CD4-positive, alpha-beta T cell treated with Interleukin-6 at 100 ng/mL for 8 hours (primary cell): ENCODE measurements at places on chromosomes 11 and 22.

- no peak for DNase-seq
Observed at GRCh38 chr11:123822032-123822431, 15.9 kb upstream of the OR6M1 start.

DNA sequence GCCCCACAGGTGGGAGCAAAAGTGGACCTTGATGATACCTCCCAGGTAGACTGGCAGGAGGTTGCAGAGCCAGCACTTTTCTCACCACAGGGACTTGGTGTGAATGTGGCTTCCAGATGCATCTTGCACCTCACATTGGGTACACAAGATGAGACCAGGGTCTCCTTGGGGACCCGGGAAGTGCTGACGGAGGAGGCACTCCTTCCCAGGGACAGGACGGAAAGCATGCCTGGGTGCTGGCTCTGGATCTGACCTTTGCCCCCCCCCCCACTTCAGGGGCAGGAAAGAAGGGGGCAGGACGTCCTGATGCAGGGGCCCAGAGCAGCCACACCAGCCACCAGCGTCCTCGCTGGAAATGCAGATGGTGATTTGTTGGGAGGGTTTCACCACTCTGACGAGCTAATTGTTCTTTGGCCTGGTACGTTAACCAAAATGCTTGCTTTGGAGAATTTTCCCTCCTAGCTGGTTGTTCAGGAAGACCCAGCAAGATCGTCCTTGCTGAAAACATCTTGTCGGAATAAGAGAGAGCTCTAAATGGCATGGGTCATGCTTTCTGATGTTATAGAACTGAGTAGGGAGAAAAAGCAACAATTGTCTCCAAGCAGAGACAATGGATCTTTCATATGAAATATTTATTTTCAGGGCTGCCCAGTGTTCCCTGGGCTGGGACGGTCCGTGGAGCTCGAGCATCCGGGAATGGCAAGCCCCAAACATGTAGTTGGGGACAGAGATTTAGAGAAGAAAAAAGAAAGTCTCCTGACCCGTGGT, 74.4 kb upstream of the PPARA start:
- DNase-seq, result no peak

- DNase-seq, result no peak
Observed at GRCh38 chr11:134014511-134014910, 54.4 kb upstream of the JAM3 start.

DNA sequence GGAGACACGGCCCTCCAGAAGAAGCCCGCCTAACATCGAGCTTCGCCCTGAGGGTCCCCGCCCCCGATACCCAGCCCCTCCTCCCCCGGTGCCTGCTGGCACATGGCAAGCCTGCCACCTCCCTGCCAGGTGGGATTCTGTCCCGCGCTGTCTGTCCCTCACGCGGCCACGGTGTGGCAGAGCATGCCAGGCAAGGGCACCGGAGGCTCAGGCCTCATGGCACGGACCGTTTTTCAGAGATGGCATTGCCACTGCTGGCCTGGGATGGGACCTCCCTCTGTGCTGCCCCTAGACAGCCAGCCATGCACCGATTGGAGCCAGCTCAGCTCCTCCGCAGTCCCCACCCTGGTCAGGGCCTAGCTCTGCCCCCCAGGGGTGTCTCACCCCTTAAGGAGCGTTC, 19.4 kb downstream of the MRPL23 start:
- DNase-seq, result no peak

- DNase-seq, result no peak
Observed at GRCh38 chr11:110833033-110833484, 120.8 kb upstream of the ARHGAP20 start.

DNA sequence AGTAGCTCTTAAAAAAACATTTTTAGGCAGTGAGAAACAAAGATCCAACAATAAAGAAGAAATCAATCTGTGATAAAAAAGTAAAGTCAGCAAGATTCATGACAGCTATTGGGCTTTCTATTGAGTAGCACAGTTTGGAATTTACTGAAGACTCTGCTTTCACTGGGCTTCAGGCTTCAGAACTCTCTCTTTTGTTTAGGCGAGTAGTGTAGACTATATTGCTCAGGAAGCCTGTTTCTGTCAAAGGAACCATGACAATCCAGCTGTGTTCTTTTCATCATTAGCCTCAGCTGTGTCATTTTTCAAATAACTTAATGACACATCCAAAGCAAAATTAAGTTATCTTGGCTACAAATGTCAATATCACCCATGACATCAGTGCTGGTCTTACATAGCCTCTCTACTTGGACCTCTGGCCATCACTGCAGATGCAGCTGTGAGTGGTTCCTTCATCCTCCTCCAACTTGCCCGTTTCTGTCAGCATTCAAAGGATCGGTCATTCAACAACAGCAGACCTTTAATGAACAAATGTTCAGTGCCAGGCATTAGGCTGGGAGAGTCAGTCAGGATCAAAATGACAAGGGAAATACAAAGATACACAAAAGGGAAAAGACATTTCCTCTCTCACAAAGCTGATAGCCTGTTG, 332.8 kb upstream of the MTNR1B start:
- no peak for DNase-seq

DNA sequence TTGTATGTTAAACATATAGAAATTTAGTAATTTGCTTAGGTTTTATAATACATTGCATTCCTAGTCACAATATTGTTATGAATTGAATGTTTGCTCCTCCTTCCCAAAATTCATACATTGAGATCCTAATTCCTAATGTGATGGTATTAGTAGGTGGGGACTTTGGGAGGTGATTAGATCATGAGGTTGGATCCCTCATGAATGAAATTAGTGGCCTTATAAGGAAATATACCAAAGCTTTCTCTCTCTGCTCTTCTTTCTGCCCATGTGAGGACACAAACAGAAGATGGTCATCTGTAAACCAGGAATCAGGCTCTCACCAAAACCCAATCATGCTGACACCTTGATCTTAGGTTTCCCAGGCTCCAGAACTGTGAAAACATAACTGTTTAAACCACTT, 41.3 kb upstream of the POU2AF2 start:
- DNase-seq, result no peak

DNA sequence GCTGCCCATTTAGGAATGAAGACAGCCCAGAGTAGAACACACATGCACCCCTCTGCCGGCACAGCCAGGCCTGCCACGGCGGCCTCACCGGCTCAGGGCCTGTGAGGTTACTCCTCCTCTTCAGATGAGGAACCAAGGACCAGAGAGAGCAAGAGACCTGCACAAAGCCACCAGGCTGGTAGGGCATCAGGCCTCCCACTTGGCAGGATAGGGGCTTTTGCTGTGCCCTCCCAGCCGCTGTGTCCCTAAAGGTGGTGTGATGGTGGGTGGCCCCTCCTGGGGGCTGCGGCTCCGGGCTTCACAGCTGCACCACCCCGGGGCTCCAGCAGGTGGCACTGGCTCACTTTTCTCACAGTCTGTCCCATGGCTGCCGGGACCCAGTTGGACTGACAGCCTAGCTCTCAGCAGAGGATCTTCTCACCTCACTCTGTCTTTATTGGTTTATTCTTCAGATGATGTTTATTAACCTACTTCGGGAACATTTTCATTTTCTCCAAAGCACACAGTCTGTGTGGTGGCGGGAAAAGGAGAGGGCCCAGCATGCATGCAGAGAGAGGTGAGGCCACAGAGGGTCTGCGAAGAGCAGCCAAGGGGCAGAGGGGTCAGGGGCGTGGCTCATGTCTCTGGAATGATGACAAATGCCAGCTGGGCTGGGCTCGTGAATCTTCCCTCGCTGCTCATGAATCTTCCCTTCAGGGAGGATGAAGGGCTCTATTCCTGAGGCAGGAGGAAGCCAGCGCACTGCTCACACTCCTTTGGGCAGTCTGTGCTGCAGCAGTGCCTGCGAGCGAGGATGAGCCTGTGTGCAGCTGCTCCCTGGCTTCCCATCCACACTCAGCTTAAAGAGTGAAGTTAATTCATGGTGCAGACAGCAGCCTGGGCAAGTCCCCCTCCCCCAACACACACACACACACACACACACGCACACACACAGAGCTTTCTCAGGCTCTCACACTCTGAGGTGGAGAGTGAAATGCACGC, 101.1 kb upstream of the PITPNB start:
- DNase-seq, result peak; percentile 40

GRCh38 chr11:115606498-115607220, 102.4 kb upstream of the CADM1 start:
- no peak for DNase-seq

GRCh38 chr22:17712441-17712840, 61.8 kb downstream of the BID start:
- no peak for DNase-seq

DNA sequence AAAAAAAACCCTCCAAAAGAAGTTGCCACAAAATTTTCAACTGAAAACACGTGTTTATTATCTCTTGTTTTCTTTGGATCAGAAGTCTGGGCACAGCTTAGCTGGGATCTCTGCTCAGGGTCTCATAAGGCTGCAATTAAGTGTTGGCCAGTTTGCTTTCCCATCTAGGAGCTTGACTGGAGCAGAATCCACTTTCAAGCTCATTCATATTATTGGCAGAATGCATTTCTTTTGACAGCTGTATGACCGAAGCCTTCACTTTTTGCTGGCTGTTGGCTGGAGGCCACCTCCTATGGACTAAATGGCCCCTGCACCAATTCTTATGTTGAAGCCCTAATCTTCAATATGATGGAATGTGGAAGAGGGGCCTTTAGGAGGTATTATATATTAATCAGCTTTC, 139.6 kb downstream of the DDX10 start:
- DNase-seq, result no peak

DNA sequence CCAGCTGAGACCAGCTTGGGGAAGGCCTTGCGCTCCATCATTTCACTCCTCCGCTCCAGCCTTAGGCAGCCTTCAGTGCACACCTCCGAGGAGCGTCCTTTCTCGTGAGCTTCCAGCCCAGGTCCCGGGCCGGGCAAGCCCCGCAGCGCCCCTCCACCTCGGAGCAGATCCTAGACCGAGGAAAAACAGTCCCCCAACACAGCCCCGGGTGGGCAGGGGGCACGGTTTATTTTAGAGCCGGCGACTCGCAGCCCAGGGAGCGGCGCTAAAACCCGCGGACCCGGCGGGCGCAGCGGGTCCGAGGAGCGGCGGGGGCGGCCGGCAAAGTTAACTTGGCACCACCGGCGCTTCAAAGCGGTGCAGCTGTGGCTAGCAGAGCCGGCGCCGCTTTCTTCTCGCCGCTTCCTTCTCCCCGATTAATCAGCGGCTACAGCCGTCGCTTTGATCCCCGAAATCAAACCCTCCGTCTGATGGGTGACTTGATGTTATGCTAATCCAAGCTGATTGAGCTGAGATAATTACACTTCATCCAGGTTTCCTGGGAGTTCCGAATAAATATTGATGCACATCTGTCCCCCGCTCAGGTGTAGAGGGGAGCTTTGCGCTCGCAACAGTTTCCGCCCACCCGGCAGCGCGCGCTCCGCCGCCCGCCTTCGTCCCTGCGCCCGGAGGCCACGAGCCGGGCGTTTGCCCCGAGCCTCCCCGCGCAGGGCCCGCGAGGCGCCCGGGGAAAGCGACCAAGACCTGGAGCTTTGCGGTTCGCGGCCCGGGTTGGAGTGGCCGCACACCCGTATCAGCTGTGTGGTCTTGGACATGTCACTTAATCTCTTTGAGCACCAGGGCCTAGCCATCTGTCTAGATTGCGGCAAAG, 192.7 kb downstream of the BUD13 start:
- no peak for DNase-seq

GRCh38 chr11:11582011-11582701, 39.6 kb downstream of the GALNT18 start:
- no peak for DNase-seq

DNA sequence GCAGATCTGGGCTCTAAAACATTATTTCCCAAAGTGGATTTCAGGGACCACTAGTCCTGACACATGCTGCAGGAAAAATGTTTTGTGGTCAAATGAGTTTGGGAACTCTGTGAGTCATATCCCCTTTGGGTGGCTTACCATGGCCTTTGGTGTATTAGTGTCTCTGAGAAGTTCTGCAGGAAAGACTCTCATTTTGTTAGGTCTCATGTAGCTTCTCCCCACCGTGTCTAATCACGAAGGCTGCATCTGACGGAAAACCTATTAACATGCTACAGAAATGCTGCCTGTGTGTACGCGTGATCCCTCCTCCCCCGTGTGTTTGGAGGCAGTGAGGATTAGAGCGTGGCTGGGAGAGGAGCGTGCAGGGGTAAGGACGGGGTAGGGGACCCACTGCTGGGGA, 191.7 kb downstream of the ST3GAL4 start:
- DNase-seq, result no peak

- peak; percentile 14 for DNase-seq
Observed at GRCh38 chr11:12598330-12599256, 75.6 kb upstream of the TEAD1 start.

DNA sequence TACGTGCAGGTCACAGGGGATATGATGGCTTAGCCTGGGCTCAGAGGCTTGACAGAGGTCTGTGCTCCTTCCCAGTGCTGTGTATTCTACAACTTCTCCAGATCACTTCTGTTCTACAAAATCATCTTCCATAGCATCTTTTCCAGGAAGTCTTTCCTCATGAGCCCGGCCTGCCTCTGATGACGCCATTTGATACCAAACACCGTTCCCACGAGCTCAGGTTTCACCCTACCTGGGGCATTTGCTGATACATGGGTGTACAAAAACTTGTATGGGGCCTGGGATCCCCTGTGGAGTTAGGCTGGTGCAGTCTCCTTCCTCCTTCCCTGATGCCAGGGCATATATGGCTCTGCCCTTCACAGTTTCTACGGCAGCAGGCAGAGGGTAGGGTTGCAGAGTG, 78.7 kb downstream of the NECTIN1 start:
- no peak for DNase-seq

- no peak for DNase-seq
Observed at GRCh38 chr11:125179346-125179745, 14.8 kb downstream of the PKNOX2 start.

GRCh38 chr11:15641271-15642045, 526.7 kb downstream of the INSC start:
- no peak for DNase-seq

DNA sequence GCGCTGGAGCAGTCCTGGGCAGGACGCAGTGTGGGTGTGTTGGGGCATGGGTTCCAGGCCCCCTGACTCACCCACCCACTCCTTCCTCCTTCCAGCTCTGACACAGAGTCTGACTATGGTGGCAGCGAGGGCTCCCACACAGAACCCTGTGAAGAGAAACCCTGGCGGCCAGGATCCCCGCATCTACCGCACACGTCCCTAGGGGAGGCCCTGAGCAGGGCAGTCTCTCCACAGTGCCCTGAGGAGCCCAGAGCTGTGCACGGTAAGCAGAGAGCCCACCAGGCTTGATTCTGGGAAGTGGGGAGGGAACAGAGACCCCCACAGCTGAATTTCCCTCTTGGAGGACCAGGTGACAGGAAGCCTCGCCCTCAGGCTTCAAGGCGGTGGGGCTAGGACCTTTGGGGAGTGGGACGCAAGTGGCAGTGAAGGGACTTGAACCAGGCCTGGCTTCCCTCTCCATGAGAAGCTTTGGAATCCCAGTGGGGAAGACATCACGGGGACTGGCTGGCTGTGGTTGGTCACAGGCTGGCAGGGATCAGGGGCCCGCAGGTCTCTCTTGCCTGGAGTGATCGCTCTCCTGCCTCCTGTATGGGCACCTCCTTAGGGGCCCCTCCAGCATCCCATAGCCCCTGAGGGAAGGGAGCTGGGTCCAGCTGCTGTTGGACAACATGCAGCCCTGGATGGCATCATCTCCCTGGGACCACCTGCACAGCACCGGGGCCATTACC, 96.4 kb upstream of the PARVA start:
- no peak for DNase-seq
